HAP-1 (cell line): ENCODE measurements at places on chromosomes 12 and 14.

DNA sequence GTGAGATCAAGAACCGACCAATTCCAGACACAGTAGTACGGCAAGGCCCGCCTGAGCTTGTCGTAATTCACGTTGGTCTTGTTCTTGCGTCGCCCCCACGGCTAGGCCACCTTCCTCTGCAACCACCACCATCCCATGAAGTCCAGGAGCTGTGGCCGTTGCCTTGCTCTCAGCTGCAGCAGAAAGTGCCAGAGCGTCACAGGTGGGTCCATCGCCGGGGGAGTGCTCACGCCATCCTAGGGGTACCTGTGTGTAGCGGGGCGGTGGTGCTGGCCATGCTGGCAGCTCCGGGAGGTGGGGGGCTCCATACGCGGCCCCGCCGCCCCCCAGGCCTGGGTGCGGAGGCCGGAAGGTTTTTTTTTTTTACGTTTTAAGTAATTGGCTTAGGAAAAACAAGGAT is 23.1 kb downstream of the TMEM121 start:
- DNase-seq = no peak

DNA sequence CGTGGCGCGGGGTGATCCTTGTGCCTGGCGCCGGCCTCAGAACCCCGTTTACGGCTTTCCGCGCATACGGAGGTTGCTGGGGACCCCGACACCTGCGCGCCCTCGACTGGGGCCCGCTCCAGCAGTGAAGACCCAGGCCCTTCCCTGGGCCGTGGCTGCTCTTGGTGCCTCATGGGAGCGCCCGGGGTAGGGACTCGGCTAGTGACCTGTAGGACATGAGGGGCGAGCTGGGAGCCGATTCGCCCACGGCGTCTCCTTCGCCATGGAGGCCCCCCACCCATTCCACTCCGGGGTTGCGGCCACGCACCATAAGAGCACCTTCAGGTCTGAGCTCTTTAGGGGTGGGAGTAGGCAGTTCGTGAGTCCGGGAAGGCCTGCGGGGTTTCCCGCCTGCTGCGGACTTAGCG is 14.2 kb upstream of the PAX9 start:
- DNase-seq = no peak

DNA sequence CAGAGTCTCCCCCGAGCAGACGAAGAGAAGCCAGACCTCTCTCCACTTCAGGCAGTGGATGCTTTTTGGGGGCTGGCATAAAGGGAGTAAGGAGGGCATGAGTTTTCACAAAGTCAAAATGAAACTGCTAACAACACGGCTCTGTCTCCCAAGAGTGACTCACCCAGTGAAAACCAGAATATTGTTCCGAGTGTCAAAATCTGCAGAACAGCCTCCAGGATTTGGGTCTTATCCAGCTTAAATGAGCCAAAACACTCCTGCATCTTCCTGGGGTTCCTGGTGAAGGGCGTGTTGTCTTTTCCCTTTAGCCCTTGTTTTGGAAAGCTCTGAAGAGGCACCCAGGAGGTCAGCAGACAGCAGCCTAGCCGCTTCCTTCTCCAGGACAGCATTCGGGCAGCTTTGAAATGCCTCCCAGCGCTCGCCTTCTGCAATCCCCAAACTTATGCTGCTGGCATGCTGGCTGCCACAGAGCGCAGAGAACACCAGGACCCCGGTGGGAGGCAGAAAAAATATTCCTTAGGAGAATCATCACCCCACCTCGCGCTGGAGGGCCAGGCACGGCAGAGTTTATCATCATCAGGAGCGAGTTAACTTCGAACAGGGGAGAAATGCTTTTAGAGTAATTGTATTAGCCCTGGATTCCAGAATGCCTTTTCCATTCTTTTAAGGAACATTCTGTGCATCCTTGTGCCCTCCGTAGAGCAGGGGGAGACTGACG is 117.7 kb upstream of the NCOR2 start:
- DNase-seq = no peak

- no peak for DNase-seq
Measured at GRCh38 chr12:131091413-131091975, 137.8 kb downstream of the ADGRD1 start.

DNA sequence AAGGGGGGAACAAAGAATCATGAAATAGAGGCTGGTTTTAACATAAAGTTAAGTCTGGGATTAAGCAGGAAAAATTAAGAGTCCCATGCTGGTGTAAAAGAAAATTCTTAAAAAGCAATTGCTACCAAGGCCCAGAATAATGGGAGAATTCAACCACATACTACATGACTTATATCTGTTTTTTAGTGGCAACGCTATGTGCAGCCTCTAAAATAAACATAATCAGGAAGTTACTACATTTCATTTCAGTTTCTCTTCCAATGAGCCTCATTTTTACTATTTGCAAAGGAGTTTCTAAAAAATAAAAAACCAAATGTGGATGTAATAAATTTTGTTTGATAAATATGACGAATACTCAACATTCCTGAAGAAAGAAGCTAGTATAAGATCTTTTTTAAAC is 58.1 kb downstream of the CPNE8 start:
- DNase-seq = no peak

DNA sequence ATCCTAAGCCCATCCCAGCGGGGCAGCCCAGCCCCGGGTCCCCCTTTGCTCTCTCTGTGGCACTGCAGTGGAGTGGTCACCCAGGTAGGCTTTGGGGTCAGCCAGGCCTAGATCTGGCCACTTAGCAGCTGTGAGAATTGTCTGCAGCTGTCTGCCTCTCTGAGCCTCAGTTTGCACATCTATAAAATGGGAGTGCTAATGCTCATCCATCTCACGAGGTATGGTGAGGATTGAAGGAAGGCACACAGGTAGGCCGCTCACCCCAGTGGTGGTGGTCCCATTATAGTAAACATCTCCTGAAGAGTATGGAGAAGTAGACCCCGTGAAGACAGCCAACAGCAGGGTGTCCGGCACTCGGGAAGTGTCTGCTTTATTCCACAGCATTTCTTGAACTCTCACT is 9.2 kb downstream of the FOXN4 start:
- no peak for DNase-seq

DNA sequence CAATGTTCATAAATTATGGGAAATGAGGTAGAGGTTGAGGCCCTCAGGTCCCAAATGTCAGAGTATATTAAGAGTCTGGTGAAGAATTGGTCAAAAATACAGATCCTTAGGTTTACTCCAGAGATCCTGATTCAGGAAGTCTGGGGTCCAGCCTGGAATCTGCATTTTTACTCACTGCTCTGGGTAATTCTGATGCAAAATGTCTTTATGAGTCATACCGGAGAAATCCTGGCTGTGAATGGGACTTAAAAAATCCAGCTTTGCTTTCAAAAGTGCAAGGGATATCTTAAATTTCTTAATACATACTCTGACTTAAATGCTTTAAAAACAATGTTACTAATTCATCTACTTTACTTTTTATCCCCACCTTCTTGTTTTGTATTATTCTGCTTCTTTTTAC is 74.5 kb downstream of the FERMT2 start:
- peak; percentile 53 for DNase-seq

DNA sequence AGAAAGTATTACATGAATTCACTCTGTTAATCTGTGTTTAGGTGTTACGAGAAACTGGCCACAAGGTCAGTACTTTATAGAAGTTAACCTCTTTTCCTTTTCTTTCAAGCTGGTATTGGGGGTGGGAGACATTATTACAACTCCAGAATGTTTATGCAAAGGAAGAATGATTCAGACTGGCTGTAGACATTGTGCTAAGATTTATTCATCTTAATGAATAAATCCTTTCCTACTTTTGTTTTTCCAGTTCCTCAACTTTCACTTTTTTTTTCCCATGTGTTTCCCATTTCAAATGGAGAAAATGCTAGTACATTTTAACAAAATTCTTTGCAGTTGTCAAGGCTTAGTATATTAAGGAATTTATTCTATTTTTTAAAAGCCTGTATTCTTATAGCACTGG is 1.3 kb downstream of the OTOGL start:
- DNase-seq = no peak

- DNase-seq = no peak
Measured at GRCh38 chr12:99706736-99707473, 59.4 kb downstream of the GARIN6 start.

GRCh38 chr14:68527329-68527851 is 265.5 kb downstream of the ZFP36L1 start:
- DNase-seq = no peak

- no peak for DNase-seq
Measured at GRCh38 chr12:78865516-78865915, 942 bp downstream of the SYT1 start.

DNA sequence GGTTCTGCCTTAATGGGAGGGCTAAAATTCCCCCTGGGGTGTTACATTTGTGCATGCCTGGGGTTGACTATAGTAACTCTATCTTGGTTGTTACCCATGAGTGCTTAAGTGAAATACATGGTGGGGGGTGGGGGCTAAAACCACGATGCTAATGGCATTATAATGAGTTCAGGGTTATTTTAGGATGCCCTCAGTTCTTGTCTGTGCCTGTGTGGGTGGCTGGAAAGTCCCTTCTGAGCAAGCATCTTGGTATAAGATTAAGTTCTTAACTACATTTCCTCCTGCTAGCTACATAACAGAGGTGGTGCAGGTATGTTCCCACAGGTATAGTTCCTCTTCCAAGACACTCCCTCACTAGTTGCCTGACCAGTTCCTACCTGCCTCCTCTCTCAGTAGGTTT is 822.3 kb downstream of the LRFN5 start:
- DNase-seq = no peak

DNA sequence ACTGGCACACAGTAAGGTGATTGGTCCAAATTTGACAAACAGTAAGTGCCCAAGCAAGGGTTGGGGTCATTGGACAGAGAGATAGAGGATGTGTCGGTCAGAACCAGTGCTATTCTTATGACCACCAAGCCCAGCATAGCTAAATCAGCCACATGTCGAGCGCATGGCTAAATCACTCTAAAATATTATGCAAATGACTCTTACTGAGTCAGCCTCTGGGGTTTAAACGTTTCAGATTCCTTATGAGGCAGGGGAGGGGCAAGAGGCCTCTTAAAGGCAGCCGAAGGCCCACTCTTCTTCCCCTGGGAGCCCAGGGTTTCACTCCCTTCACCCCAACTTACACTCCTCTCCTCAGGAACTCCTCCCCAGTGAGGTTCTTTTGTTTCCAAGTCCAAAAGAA is 603 bp upstream of the ENDOU start:
- no peak for DNase-seq

DNA sequence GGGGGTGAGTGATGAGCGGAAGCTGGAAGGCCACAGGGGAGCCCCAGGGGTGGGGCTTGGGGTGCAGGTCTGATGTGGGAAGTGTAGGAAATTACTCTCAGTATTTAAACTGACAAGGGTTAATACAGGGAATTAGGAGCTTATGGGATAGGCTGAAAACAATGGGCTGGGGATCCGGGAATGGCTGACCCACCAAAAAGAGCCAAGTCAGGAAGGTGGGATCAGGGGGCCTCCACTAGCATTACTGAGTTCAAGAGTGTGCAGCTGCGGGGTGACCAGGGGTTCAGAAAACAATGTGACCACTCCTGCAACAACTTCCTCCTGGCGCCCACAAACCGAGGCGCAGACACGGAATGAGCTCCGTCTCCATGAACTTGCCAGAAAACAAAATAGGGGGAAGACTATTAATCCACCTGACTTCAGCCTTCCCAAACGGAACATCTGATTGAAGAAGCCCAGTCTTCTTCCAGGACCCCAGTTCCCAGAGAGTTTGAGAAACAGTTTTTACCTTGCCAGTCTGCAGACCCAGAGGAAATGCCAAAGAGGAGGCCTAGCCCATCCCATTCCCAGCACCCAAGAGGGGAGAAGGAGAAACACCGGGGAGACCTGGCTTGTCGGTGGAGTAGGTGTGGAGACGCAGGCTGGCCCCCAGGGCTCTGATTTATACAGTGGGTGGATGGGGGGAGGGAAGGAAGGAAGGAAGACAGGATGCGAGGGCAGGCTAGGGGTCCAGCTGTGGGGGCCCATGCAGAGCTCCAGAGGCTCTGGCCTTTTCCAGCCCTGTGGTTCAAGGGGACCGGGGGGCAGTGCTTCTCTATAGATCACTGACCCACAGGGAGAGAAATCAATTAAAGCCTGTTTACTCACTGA is 16.5 kb upstream of the YY1 start:
- peak; percentile 47 for DNase-seq

DNA sequence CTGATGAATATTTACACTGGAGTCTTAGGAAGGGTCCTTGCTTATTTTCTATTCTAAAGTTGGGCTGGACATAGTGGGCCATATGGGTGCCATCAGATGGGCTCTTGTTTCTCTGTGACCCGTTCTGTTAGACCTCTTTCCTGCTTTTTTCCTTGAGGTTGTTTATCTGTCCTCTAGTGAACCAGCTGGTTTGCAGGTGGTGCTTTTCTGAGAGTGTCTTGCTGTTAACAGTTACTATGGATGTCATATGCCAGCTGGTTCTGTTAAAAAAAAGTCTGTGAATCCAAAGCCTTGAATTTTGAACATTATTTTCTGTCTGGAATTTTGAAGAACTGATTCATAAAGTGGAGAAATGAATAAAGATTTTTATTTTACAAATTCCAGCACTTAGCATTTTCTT is 29.2 kb downstream of the ZC3H14 start:
- no peak for DNase-seq
